Activated naive CD4-positive, alpha-beta T cell (primary cell): ENCODE measurements at places on chromosomes 1 and 21.

GRCh38 chr1:55230659-55231058 lies 15.5 kb upstream of the USP24 start:
- no peak for DNase-seq

DNA sequence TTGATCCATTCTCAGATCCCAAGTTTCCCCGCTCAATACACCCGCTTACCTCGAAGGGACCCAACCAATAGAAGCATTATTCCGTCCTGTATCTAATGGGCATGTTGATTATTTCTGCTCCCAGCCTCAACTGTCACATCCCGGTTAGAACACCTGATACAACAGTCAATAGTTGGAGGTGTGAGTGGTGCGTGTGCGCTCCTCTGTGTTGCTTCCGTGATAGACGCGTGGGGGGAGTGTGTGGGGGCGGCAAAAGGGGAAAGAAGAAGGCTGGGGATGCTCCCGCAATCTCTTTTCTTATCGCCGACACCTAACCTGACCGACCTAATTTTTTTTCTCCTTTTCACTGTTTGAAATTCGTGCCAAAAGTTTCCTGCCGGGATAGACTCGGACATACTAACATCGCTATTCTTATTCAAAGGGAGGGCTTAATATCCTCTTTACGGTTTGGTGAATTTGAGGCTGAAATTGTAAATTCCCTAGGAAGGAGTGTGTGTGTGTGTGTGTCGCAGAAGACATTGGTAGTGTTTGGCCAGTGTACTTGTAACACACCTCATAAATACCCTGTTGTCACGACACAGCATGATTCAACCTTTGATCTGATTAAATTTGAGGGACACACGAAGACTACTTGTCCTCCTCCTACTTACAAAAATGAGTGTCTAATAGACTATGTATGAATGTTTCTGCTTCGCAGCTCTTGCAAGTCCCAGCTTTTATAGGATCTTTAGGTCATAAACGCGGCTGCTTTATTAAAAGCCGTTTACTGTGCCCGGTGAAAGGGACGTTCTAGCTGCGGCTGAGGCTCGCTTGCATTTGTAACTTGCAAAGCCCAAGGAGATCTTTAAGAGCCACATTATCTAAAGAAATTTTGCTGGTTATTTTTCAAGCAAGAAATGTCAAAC lies 1.5 kb upstream of the PROX1 start:
- no peak for DNase-seq

GRCh38 chr1:41557751-41558455 lies 73.4 kb upstream of the EDN2 start:
- no peak for DNase-seq

DNA sequence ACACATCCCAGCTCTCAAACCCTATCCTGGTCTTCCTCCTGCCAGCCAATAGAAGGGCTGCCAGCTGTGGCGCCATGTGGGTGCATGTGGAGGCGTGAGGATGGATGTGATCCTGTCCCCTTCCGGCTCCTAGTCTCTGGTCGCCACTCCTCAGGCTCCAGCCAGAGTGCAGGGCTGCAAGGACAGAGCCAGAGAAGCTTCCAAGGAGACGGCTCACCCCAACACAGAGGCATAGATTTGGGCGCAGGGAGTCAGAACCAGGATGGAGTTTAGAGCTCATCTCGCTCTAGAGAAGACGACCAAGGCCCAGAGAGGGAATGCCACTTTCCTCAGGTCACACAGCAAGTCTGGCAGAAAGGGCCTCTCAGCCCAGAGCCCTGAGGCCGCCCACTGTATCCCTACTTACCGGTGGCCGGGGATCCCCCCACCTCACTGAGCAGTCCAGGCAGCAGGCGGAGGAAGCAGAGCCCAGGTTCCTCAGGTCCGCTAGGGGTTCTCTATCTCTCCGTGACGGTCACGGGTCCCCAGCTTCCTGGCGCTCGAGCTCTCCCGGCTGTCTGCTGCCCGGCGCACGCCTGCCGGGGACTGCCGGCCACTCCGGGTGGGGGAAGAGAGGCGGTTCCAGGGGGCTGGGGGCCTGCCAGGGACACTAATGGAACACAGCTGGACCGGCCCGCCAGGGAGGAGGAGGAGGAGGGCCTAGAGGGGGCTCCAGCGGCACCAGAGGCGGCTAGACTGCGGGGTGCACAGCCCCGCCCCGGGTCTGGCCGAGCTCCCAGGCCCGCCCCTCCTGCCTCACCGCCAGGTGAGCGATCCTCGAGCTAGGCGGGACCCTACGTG lies at the start of gene COL16A1:
TSS of gene COL16A1 (minus strand) at position 587 of the 840 bp plus-strand sequence. CDS start 1,824 bp downstream, outside the sequence.
- DNase-seq, result no peak

DNA sequence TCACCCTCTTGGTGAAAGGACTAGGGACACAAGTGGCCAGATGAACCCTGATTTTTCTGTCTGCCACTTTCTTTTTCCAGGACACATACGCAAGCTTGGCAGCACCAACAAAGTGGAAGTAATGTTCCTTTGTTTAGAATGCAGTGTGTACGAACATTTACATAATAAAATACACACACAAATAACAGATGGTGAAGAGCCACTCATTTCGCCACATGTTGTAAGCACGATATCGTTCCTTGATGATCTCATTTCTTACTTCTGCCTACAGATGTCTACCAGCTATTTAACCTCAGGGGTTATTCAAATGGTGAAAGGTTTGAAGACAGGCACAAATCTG lies 670.2 kb upstream of the CXADR start:
- DNase-seq, result no peak

GRCh38 chr1:78665809-78666208 lies 16.2 kb downstream of the IFI44 start:
- no peak for DNase-seq

GRCh38 chr1:30255111-30255724 lies 468.2 kb downstream of the MATN1 start:
- no peak for DNase-seq

DNA sequence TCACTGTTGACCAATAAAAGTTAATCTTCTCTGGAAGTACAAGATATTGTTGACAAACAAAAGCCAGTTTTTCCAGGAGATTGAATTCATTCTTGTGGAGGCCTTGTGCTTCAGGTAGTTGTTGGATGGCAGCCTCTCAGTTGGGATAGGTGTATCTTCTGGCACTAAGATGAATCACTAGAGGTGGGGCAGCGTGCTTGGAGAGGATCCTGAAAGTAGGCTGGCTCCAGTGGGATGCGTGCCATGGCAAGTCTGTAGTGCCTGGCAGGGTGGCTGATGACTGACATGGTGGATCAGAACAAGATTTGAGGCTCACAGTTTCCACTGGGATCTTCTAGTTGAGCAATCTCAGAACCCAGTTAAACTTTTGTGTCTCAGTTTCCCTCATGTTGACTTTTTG lies 2.4 kb downstream of the VPS13D start:
- no peak for DNase-seq

DNA sequence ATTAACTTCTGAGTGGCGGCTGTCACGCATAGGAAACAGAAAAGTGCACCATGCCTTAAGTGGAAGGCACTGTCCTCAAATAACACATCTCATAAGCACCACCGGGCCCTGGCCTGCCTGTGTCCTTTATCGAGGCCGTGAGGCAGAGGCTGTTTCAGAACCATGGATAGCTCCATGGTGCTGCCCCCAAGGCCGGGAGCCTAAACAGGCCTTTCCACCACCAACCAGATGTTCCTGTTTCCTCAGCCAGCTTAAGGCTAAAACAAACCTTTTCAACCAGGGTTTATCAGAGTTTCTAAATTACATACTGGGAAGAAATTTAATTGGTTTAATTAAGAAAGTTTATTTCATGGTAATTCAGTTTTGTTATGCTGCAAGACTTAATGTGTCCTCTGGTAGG lies 114.4 kb downstream of the DMRTA2 start:
- no peak for DNase-seq

GRCh38 chr1:188426561-188426960 lies 1597.8 kb downstream of the PLA2G4A start:
- DNase-seq, result no peak

GRCh38 chr1:32965251-32965747 lies 690 bp upstream of the RNF19B start:
- DNase-seq, result no peak

- no peak for DNase-seq
These were observed 16.0 kb downstream of the FNBP1L start for GRCh38 chr1:93463960-93464359.

DNA sequence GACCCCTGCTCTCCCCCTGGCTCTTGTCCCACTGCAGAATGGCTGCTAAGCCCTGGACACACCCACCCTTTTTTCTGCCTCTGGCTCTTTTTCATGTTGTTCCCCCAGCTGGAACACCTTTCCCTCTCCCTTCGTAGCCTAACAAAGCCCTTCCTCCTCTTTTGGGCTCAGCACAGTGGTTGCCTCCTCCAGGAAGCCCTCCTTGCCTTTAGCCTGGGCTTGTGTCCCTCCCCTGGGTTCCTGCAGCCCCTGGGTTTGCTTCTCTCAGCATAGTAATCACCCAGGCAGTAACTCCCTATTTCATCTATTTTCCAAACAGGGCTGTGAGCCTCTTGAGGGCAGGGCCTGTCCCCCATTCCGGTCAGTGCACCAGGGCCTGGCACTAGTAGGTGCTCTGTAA lies 19.8 kb upstream of the ACTL8 start:
- no peak for DNase-seq

- DNase-seq, result no peak
These were observed 98.6 kb upstream of the DPT start for GRCh38 chr1:168827557-168827956.

- no peak for DNase-seq
These were observed 52.2 kb upstream of the ETS2 start for GRCh38 chr21:38753557-38753971.

DNA sequence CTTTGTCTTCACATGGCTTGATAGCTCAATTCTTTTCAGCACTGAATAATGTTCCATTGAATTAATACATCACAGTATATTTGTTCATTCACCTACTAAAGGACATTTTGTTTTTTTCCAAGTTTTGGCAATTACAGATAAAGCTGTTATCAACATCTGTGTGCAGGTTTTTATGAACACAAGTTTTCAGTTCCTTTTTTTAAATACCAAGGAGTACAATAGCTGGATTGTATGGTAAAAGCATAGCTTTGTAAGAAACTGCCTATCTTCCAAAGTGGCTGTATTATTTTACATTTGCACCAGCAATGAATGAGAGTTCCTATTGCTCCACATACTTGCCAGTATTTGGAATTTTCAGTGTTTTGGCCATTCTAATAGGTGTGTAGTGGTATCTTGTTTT lies 4.8 kb upstream of the MCOLN2 start:
- no peak for DNase-seq

DNA sequence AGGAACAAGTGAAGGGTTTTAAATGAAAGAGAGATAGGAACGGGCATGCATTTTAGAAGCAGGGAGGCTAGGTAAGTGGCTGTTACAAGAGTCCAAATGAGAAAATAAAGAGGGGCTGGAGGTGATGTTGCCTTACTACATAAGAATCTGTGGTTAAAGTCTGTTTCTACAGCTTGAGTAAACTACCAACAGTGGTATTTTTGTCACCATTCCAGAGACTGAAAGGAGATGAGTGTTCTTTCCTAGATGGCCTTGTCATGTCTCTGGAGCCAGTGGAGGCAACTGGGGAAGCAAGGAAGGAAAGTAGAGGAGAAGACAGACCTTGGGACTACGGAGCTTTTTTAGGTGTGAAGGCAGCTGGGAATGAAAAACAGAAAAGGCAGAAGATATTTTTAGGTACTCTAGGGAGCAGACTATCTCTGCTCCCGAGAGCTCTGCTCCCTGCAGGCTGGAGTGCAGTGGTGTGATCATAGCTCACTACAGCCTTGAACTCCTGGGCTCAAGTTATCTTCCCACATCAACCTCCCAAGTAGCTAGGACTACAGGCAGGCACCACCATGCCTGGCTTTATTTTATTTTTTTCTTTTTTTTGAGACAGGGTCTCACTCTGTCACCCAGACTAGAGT lies 12.2 kb downstream of the HDAC1 start:
- no peak for DNase-seq

DNA sequence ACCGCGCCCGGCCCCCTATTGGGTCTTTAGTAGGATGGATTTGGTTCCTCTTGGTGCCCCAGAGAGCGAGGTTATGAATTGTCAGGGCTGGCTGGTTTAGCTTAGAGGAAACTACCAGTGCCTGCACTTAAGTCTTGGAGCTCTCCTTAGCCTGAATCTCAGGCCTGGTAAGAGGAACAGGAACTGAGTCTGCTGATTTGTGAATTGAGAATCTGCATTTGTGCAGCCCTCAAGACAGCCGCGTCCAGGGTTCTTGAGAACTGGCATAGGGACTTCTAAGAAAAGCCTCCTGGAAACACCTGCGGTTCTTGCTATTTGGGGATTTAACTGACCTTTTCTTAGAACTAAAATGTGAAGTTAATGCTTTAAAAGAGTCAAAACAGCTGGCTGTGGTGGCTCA lies 1.7 kb downstream of the NECAP2 start:
- DNase-seq, result no peak

DNA sequence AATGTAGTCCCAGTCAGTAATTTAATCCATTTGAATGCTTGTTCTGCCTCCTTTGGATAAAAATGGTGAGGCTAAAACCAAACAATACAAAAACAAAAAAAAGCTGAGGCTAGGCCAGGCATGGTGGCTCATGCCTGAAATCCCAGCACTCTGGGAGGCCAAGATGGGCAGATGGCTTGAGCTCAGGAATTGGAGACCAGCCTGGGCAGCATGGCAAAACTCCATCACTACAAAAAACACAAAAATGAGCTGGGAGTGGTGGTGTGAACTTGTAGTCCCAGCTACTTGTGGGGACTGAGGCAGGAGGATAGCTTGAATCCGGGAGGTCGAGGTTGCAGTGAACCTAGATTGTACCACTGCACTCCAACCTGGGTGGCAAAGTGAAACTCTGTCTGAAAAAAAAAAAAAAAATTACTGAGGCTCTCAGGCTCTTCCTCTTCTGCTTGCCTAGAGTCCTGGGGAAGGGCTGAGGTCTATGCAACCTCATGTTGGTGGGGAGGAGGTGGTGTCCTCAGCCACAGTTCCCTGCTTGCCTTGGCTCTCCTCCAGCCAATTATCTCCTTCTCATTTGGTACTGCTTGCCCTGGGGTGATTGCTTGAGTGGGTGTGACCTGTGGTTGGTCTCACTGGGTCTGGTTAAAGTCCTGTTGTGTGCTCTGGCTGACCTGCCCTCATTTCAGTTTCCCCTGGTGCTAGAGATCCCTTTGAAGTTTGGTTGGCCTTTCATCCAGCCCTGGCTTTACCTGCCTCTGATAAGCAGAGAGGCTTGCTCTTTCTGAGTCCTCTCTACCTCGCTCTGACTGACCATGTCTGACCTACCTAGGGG lies 20.9 kb downstream of the S1PR1 start:
- DNase-seq, result no peak

- no peak for DNase-seq
These were observed 64.1 kb downstream of the PLEKHA6 start for GRCh38 chr1:204295671-204296070.

- DNase-seq, result no peak
These were observed 1.4 kb downstream of the CITED4 start for GRCh38 chr1:40860706-40861223.

- DNase-seq, result no peak
These were observed 22.1 kb downstream of the UCK2 start for GRCh38 chr1:165849353-165850133.

GRCh38 chr1:90114521-90115141 lies 119.7 kb downstream of the ZNF326 start:
- no peak for DNase-seq

DNA sequence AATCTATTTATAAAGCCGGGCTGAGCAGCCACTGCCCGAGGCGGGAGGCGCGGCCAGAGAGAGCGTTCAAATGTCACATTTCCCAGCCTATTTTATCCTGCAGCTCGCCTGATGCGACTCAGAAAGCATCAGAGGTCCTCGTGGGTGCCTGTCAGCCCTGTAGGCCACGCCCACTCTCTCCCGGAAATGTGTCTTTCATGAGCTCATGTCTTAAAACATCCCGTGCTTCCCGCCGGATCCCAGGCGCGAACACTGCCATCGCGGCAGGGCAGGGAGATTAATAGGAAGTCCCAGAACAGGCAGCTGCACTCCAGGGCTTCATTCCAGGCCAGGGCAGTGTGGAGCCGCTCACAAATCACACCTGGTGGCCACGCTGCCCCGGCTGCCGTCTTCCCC lies 117.5 kb downstream of the PRDM16 start:
- no peak for DNase-seq
